ENCODE measurements at places on chromosomes 7 and 10.

DNA sequence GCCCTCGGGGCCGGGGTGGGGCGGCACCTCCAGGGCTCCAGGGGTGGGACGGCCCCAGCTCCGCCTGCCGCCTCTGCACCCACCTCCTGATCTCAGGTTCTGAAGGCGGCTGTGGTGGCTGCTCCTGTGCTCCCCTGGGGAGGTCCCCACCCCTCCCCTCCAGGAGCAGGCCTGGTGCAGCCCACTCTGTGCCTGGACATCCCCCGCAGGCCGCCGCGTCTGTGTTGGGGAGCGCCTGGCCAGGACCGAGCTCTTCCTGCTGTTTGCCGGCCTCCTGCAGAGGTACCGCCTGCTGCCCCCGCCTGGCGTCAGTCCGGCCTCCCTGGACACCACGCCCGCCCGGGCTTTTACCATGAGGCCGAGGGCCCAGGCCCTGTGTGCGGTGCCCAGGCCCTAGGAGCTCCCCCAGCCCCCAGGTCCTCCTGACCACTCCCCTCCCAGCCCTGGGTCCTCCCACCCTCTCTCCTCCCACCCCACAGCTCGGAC lies 5.5 kb downstream of the CYP2W1 start:
- DNase-seq, result no peak

DNA sequence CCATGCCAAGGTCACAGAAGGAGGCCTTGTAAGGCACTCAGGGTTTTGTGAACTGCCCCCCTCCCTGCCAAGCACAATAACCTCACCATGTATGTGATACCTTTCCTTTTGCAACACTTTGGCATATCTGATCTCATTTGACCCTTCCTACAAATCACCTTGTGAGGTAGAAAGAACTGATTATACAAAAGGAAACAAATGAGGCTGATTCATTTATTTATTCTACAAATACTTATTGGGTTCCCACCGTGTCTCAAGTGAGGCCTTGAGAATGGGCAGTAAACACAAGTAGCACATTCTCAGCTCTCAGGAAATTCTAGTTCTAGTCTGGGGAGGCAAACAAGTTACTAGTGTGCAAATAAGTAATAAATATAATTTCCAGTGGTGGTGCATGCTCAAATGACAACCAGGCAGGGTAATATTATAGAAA lies 19.6 kb downstream of the PLCE1 start:
- DNase-seq, result no peak

DNA sequence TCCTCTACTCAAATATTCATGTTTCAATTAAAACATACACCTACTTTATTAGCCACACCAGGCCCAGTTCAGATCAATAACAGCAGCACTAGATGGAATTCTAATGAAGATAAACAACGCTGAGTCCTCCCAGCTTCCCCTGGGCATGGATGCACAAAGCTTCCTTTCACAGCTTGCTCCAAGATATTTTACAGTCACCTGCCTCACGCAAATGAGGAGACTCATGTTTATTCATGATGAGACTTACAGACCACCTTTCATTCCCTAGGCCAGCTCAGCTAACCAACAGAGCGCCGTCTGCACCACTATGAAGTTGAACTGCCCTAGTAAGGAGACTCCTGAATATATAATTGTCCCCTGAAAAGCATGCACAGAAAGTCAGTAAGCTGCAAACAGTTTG lies 283.0 kb upstream of the AOAH start:
- DNase-seq, result no peak

GRCh38 chr10:91296471-91296870 lies 76.0 kb downstream of the PCGF5 start:
- no peak for DNase-seq

DNA sequence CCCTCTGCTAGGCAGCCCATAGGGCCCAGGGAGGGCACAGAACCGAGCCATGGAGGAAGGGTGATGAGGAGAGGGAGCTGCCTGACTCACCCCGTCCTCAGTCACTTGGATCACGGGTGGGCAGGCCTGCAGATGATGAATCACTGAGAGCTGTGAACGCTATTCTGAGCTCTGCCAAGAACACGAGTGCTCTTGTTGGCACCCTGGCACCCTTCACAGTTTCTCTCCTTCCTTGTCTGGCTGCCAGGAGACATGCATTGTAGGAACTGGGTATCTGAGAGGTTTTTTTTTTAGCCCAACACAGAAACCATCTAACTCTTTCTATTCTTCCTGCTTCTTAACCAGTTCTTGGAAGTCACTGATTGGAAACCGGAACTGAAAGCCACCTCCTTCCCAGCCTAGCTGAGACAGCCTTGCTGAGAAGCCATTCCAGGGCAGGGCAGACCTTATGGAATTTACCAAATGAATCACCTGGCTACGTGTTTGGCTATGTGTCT lies 82.1 kb downstream of the SLC37A3 start:
- DNase-seq, result peak; percentile 35

- no peak for DNase-seq
Measured at GRCh38 chr10:5752301-5752871, 60.8 kb downstream of the GDI2 start.

GRCh38 chr10:104614245-104614831 lies 26.8 kb upstream of the SORCS3 start:
- DNase-seq, result peak; percentile 4

DNA sequence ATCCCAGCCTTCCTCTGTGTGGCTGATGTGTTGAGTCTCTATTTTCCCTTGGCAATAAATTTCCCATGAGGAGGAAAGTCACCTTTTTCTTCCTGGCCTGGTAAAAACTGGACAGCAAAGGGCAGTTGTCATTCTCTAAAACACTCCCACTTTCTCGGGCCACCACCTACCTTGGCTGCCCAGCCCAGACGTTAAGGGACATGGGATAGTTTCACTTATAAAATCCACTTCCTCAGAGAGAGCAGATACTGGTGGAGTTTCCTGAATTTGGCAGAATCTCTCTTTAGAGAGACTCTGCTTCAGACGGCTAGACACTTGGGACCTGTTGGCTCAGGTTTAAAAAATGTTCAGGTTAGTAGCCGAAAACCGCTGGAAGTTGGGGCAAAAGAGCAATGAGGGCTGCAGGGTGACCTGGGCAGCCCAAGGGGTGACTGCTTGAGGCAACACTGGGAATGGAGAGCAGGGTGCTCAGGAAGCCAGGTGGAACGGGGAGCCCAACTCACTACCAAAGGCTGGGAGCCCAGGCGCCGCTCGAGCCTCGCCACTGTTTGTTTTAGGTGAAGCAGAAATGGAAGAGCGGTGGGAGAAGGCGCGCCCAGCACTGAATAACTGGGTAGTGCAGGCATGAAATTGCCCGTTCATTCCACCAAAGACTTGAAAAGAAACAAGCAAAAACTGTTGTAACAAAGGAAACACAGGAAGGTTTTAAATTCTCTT lies 186.1 kb downstream of the TRIL start:
- DNase-seq, result no peak

GRCh38 chr10:93357680-93358079 lies 124.5 kb downstream of the MYOF start:
- DNase-seq, result no peak

GRCh38 chr10:13219685-13220670 lies 14.2 kb downstream of the UCMA start:
- no peak for DNase-seq

DNA sequence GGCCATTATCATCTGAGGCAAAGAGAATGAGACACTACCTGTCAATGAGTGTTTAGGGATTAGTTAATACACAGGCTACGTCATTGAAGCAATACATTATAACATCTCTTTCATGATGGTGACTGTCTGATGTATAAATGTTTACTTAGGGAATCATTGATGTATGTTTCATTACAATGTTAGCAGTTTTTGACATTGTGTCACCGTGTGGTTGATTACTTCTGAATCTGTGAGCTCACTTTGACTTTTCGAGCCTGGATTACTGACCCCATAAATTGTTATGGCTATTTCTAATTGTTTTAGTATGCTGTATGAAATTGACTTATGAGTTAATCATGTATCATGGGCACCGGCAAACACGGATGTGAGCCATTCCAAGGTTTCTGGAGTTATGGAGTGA lies 494.0 kb downstream of the MAGI2 start:
- peak; percentile 85 for DNase-seq

- DNase-seq, result no peak
Measured at GRCh38 chr10:35568483-35569015, 36.6 kb upstream of the GJD4 start.

DNA sequence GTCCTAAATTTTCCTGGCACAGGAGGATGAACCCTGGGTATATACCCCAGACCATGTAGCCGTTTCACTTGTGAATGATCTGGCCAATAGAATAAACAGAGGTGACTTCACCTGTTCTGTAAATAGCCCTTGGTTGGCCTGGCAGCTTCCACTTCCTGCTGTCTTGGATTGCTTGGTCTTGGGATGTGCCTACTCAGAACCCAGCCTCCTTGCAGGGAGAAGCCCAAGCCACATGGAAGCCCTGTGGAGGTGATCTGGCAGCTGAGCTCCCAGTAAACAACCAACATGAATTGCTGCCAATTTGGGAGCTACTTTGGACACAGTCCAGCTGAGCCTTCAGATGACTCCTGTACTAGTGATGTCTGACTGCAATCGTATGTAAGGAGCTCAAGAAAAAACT lies 4.8 kb upstream of the RAPGEF5 start:
- no peak for DNase-seq

DNA sequence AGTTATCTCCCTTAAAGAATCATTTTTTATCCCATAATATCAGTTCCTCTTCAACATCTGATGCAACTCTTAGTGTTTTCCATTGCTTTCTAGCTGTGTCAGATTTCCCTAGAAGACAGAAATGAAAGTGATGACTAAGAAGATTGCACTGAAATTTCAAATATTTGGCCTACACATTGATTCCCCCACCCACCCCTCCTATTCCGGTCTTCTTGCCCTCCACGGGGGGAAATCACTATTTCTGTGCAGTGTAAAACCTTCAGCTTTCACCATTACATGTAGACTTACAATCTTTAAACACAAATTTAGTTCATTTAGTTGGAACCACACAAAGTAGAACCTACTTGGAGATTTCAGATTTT lies 63.7 kb upstream of the IL6 start:
- peak; percentile 60 for DNase-seq

DNA sequence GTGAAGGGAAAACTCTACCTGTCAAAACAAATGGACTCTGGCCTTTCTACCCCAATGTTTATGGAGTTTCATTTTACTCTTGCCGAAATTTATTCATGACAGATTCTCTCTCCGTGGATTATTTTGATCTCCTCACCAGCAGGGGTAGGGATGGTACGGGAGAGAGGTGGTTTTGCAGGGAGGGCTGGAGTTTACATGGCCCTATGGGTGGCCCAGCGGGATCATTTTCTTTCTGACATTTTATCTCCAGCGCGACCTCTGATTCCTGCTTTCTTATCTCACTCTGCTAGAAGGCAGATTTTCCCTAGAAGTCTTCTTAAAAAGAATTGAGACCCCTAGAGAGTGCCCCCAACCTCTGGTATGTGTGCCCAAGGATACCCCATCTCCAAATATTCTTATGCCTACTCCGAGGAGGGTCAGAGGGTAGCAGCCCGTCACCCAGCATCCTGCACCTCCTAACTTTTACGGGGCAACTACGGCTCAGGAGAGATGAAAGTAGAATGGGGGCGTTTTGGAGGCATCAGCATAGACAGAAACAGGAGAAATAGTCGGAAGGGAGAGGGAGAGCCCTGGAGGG lies 10.1 kb upstream of the GATA3 start:
- no peak for DNase-seq

DNA sequence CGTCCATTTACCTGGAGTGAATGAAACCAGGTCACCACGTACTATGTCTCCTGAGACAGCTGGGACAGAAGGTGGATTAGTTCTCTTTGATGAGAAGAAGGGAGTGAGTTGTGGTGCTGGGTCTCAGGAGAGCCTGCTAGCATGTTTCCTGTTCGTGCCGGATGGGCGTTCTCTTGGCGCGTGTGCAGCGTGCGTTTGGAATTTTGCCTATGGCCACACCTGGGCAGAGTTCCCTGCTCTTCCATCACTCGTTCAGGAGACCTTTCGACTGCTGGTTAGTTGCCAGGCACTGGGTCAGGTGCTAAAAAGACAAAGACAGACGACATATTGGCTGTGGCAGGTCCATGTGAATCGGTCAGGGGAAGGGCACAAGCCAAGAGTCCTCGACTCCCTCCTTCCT lies 90.3 kb downstream of the TRRAP start:
- DNase-seq, result no peak

DNA sequence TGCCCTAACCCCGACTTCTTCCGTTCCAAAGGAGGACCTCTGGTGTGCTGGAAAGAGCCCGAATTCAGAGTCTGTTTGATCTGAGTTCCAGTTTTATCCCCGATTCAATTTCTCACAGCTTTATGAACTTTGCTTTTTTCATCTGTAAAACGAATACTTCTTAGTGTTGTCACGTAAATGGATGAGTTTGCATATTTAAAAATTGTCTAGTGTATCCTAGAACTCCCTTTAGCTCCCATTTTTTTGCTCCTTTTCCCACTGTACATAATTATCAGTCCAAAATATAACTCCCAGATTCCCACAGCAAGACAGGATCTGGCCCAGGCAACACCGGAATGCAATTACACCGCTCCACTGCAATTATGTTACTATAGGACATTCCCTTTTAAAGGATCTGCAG lies 80.7 kb upstream of the ARHGAP21 start:
- DNase-seq, result no peak

- DNase-seq, result no peak
Measured at GRCh38 chr10:117921421-117921820, 125.3 kb downstream of the RAB11FIP2 start.

GRCh38 chr10:111030042-111030750 lies 46.6 kb upstream of the ADRA2A start:
- DNase-seq, result no peak

- DNase-seq, result no peak
Measured at GRCh38 chr10:101481256-101481655, 106.8 kb downstream of the POLL start.

DNA sequence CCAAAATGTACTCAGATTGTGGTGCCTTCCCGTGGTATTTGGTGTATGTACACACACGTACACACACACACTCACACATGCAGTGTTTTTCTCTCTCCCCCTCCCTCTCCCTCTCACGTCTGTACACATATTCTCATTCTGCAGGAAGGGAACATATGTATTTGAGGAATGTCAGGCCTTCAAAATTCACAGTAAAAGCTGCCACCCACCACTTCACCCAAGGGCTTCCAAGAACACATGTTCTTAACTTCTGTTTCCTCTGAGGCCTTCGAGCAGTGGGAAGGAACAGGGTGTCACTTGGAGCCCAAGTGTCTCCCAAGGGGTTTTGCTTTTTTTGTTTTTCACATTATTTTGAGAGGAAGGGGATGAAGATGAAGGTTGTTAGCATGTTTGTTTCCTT lies 198.9 kb downstream of the TCF7L2 start:
- no peak for DNase-seq

- DNase-seq, result no peak
Measured at GRCh38 chr10:32950591-32951108, 7.4 kb downstream of the ITGB1 start.

DNA sequence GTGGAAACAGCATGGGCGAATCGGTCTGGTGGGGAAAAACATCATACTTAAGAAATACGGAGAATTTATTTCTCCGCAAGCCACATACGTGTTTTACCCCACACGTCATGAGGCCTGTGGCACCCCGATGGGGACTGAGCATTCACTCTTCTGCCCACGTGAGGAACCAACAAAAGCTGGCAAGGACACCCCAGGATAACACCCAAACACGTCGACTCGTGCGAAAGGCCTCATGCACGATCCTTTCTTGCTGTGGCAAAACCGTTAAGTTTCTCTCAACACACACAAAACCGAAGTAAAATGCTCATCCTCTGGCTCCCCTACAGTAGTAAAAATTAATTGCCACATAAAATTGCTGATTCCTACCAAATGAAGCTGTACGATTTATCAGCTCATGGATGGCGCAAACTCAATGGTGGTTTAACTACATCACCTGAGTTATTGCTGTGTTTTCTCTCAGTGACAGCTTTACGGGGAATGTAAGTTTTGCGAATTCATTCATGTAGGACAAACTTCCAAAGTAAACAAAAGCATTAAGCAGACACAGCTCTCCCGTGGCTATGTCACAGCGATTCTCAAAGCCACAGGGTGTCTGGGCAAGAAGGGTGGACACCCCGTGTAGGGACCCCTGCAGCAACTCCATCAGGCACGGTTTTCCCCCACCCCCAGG lies 97.0 kb downstream of the CTBP2 start:
- no peak for DNase-seq

Data from HS-5 (cell line).